ENCODE measurements at places on chromosomes 5 and 9. TPM values are rescaled to one million over a fixed set of nuclear protein-coding genes. Genes with fewer than 3 reads are reported as not detected.

GRCh38 chr9:14584571-14584970 lies 108.7 kb downstream of the ZDHHC21 start:
- DNase-seq, result no peak

DNA sequence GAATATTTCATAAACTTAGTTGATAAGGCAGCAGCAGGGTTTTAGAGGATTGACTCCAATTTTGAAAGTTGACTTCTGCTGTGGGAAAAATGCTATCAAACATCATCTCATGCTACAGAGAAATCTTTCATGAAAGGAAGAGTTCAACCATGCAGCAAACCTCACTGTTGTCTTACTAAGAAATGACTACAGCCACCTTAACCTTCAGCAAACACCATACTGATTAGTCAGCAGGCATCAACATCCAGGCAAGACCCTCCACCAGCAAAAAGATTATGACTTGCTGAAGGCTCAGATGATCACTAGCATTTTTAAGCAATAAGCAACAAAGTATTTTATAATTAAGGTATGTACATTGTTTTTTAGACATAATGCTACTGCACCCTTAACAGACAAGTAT lies 7.6 kb downstream of the TMEM174 start:
- no peak for DNase-seq

The SPATA31C1 gene
- not detected for total RNA-seq

- no peak for DNase-seq
Measured at GRCh38 chr9:133879615-133880014, 112.5 kb downstream of the VAV2 start.

All from endothelial cell (in vitro differentiated cells).